RPMI7951 (cell line): ENCODE measurements at places on chromosomes 2 and 18. TPM values are rescaled to one million over a fixed set of nuclear protein-coding genes. Genes with fewer than 3 reads are reported as not detected.

ZNF892 gene
- total RNA-seq: 2.2 and 3.8 TPM in 2 replicates

REG1B gene
- total RNA-seq: not detected in 2 replicates

DSEL gene
- 0.48 and 0.68 TPM in 2 replicates for total RNA-seq

SPAST gene
- 19.9 and 23.6 TPM in 2 replicates for total RNA-seq
